Kidney capillary endothelial cell (primary cell): ENCODE measurements at places on chromosomes 7 and 10.
A peak's percentile ranks its signal among the peaks of the same experiment; 100 is the strongest.

- no peak for DNase-seq
Observed at GRCh38 chr7:84546403-84546802, 351.8 kb upstream of the SEMA3A start.

DNA sequence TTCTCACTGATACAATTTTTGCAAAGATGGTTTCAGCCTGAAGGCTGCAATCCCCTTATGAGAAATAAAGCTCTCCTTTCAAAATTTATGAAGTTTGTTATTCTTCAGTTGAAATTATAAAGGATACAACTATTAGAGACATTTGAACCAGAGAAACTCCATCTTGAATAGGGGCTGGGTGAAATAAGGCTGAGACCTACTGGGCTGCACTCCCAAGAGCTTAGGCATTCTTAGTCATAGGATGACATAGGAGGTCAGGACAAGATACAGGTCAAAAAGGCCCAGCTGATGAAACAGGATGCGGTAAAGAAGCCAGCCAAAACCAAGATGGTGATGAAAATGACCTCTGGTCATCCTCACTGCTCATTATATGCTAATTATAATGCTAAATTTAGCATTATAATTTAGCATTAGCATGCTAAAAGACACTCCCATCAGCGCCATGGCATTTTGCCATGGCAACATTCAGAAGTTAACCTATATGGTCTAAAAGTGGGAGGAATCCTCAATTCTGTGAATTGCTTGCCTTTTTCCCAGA is 22.4 kb upstream of the IFIT1B start:
- DNase-seq: no peak

GRCh38 chr7:5557920-5558401 is 134.3 kb upstream of the TNRC18 start:
- DNase-seq: no peak

DNA sequence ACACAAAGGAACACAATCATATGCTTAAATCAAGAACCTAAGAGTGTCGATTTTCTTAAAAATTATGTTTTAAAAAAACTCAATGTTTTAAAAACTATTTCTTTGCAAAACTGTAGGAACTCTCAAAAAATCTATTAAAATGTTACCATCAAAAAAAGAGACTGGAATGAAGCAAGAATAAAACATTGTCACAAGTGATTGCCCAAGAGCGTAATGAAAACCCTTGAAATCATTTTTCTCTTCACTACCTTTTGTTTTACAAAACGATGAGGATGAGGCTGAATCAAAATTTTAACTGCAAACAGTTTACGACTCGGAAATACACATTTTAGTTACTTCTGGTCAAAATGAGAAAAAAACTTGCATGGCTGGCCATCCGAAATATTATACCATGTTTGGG is 855 bp downstream of the YME1L1 start:
- no peak for DNase-seq

DNA sequence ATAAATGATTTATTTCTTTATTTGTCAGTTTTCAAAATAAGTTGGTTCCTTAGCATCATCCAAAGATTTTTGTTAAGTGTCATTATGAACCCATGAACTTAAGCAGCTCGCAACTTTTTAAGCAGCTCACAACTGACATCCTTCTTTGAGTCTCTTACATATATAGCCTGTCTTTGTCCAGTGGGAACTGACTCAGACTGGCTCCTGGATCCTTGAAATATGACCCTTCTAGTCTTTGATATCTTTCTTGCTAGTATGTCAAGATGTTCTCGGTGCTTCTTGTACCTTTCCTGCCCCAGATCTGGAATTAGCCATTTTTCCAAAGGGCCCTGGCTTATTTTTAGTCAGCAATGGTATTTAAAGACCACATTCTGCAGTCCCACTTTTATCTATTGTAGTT is 53.9 kb upstream of the ARID5B start:
- DNase-seq: no peak

DNA sequence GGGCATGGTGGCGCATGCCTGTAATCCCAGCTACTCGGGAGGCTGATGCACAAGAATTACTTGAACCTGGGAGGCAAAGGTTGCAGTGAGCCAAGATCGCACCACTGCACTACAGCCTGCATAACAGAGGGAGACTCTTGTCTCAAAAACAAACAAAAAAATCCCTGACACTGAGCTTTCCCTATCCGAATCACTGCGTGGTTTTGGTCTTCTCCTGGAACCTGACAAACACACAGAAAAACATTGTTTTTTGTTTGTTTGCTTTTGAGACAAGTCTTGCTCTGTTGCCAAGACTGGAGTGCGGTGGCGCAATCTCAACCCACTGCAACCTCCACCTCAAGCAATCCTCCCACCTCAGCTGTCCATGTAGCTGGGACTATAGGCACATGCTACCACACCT is 50.4 kb upstream of the PTPRN2 start:
- DNase-seq: no peak

DNA sequence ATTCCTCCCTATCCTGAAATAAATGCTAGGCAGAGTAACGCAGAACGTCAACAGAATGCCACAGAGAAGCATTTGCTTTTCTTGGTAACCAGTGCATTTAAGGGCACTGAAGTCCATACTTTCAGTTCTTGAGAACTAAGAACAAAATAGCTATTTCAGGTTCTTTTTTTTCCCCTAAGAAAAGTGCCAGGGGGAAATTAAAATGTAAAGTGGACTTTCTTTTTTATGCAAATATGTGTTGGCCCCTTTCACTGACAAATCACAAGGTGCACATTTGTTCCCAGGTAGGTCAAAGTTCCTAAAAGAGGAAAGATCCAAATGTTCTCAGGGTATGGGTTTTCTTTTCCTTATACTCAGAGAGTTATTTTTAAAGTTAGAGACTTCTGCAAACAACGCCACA is 151.5 kb downstream of the HPSE2 start:
- no peak for DNase-seq

GRCh38 chr10:110756876-110757275 is 112.7 kb downstream of the RBM20 start:
- no peak for DNase-seq

GRCh38 chr10:475709-476454 is 213.6 kb downstream of the DIP2C start:
- DNase-seq: no peak

DNA sequence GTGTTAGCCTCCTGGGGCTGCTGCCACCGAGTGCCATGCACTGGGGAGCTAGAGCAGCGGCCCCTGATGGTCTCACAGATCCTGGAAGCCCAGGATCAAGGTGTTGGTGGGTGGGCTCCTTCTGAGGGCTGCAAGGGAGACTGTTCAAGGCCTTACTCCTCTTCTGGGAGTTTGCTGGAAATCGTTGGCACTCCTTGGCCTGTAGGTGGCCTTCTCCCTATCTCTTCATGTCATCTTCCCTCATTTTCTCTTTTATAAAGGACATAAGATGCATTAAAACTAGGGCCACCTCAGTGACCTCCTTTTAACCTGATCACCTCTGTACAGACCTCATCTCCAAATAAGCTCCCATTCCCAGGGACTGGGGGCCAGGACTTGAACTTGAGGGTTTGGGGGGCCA is 27.0 kb upstream of the ZNF862 start:
- no peak for DNase-seq

- DNase-seq: no peak
Observed at GRCh38 chr7:91311839-91312238, 47.6 kb downstream of the FZD1 start.

- no peak for DNase-seq
Observed at GRCh38 chr7:103685646-103686045, 239.6 kb upstream of the SLC26A5 start.

- DNase-seq: no peak
Observed at GRCh38 chr10:29141761-29142160, 147.1 kb upstream of the LYZL1 start.

DNA sequence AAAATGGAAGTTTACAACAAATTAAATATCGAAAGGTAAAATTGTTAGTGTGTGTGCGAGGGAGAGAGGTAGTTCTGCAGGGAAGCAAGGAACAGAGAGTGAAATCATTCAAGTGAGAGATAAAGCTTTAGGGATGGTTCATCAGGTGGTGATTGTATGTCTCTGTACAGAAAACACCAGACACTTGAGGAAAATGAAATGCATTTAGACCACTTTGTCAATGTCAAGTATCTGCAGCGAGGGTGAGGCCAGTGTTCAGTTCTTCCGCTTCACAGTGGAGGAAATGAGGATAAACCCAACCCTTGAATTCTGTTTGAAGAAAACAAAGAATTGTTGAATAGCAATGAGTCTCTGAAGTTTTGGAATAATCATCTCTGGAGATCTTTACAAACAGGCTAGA is 14.4 kb upstream of the ITGB1 start:
- DNase-seq: no peak

- no peak for DNase-seq
Observed at GRCh38 chr7:29843093-29843492, 36.8 kb downstream of the WIPF3 start.

DNA sequence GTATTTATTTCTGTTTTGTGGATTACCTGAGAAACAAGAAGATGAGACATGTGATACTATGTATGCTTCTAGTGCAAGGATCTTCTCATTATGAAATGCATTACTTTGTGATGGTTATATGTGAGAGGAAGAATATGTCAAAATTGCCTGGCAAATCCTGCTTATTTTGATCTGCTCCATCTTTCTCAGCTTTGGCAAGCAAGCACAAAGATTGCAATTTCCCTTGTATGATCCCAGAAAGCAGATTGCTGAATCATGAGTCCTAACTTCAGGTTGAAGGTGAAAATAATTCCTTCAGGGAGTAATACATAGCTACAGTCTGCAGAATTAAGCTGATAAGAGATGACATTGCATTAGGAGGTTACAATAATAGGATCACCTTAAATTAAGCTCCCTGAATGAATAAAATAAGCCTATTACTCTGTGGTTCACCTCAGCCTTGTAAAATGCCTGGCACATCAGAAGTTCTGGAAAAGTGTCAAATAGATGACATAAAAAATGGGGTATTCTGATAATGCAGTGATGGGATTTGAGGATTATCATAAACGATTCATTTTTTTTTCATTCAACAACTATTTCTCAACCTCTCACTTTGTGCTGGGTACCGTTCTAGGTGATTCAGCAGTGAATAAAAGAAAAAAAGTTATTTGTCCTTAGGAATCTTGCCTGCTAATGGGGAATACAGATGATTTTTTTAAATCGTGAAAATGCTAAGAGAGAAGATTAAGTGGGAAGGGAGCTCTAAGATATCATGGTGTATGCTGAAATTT is 120.7 kb downstream of the CHN2 start:
- no peak for DNase-seq

DNA sequence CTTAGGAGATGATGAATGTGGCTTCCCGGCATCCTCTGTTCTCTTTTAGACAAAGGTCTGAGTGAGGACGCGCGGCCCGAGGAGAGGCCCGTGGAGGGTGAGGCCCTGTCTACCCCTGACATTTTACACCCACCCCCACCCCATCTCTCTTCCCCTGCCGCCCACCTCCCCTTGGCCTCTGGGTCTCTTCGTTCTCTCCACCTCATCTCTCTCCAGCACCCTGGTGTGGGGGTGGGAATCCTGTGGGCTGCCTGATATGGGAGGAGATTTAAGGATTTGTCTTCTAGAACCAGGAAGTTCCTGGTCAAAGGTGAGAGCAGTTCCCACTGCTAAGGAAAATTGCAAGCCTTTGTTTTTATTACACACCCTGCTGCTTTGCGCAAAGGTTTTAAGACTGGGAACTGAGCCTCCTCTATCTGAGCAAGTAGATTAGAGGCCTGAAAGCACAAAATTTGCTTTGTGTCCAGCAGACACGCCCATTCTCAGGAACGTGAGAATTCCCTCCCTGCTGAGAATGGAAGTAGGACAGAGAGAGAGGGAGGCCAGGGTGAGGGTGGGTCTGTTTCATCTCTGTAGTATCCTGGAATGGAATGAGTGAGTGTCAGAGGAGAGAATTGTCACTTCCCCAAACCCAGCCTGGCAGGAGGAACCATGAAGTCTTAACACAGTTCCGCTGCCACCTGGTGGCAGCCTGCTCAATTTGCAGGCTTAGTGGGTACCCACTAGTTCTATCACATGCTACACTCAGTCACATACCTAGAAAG is 91.2 kb downstream of the GTF2IRD1 start:
- peak; percentile 16 for DNase-seq

DNA sequence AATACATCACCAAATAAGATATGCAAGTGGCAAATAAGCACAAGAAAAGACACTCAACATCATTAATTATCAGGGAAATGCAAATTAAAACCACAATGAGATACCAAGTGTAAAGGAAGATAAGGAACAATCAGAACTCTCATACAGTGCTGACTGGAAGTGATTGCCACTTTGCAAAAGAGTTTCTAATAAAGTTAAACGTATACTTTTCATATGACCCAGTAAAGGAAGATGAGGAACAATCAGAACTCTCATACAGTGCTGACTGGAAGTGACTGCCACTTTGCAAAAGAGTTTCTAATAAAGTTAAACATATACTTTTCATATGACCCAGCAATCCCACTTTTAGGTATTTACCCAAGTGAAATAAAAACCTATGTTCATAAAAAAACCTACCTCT is 12.2 kb upstream of the JMJD1C start:
- DNase-seq: no peak

DNA sequence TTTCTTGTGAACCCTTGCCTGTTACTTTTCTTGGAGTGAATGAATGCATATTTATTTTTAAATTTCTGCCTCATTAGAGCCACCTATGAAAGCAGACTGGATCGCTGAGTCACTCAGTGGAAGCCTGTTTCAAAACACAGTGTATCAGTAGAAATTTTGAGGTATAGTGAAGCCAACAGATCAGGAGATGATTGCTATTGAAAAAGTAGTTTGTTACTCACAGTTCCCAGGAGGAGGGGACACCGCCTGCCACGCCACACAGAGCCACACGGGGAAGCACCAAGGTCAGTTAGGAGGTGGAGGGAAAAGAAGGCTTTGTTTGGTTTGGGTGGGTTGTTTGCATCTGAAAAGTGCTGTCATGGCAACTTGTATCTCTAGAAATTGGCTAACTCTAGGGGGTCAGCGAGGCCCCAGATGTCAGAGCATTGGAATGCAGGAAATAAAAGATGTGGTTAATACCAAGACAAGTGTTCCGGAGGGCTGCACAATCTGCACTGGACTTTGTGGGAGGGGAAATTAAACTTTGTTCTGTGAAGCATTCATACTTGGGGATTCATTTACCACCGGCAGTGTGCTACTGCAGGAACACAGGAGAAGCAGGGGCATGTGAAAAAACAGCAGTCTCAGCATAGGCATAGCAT is 106.4 kb upstream of the SDK1 start:
- DNase-seq: no peak

DNA sequence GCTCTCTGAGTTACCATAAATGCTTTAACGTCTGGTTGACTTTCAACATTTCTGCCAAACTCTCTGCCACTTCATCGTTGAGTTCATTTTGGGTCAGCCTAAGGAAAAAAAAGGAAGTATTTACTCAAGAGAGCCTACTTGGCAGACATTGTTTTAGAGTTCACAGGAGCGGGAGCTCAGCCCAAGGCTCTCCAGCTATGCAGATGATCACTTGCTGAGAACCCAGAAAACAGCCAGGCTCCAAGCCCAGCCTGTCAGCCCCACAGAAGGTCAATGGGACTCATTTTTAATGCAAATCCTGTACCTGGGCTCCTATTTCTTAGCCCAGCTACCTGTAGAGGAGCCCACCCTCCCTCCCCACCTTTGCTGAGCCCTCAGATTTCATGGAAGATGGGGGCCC is 45.5 kb downstream of the NOD1 start:
- no peak for DNase-seq

DNA sequence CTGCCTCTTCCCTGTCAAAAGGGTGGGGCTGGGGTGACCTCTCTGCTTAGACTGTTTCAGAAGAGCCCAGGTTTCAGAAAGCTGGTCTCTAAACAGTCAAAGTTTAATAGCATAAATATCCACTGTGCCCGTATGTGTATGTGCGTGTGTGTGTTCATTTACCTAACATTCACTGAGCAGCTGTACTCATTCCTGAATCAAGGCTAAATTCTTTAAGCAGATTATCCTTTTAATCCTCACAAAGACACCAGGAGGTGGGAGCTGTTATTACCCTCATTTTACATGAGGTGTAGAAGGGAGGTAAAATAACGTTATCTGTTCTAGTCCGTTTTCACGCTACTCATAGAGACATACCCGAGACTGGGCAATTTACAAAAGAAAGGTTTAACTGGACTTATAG is 72.2 kb downstream of the RSU1 start:
- no peak for DNase-seq
